Fibroblast of upper back skin (primary cell): ENCODE measurements at places on chromosomes 11 and 22.

- DNase-seq = no peak
These were observed 77.5 kb downstream of the EFCAB6 start for GRCh38 chr22:43734370-43735150.

GRCh38 chr22:45524966-45525365 is 22.3 kb downstream of the FBLN1 start:
- DNase-seq = no peak

DNA sequence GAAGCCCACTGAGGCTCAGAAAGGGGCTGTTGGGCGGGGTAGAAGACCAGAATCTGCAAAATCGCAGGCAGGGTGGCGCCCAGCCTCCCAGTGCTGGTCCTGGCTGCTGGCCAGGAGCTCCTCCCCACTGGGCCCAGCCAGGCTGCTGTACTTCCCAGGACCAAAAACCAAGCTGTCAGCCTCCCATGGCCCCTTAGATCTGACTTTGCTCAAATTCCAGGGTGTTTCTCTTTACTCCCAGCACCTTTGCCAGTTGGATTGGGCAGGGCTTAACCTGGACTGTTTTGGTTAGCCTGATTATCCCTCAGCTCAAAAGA is 44.2 kb upstream of the WEE1 start:
- DNase-seq = no peak

- DNase-seq = no peak
These were observed 64.2 kb downstream of the HIPK3 start for GRCh38 chr11:33321422-33321821.

- peak; percentile 60 for DNase-seq
These were observed 437.8 kb upstream of the CCDC90B start for GRCh38 chr11:83723999-83724398.

- peak; percentile 2 for DNase-seq
These were observed 513.4 kb downstream of the TBC1D22A start for GRCh38 chr22:47275605-47276449.

DNA sequence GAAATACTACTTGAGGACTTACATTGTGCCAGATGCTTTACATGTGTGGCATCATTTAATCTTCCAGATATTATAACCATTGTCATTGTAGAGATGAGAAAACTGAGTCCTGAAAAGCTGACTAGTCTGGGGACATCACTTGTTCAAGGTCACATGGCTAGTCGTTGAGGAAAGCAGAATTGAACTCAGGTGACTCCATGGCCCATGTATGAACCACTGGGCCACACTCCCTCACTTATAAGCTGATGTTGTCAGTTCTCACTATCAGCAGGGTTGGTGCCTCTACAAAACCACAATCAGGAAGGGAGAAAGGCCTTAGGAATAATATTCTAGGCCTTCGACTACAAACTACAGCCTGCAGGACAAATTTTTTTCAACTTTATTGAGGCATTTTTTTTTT is 26.1 kb upstream of the ADA2 start:
- DNase-seq = no peak

GRCh38 chr11:78100261-78100660 is 20.6 kb upstream of the NDUFC2 start:
- no peak for DNase-seq

- DNase-seq = no peak
These were observed 22.3 kb downstream of the TNKS1BP1 start for GRCh38 chr11:57302489-57302888.

DNA sequence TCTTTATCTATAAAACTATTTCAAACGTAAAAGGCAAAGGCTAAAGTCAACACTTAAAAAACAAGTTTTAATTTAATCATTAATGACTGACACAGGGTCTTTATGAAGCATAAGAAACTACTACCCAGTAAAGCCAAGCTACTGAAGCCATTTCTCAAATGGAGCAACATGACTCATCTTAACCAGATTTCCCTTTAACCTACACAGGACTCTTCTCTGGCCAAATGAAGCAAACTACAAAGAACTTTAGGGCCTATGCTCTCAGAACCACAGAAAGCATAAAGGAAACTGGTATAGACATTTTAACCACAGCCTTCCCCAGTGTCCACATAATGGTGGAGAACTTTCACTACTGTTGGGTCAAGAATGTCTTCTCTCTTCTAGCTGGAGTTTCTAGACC is 34.7 kb downstream of the ALG9 start:
- no peak for DNase-seq

DNA sequence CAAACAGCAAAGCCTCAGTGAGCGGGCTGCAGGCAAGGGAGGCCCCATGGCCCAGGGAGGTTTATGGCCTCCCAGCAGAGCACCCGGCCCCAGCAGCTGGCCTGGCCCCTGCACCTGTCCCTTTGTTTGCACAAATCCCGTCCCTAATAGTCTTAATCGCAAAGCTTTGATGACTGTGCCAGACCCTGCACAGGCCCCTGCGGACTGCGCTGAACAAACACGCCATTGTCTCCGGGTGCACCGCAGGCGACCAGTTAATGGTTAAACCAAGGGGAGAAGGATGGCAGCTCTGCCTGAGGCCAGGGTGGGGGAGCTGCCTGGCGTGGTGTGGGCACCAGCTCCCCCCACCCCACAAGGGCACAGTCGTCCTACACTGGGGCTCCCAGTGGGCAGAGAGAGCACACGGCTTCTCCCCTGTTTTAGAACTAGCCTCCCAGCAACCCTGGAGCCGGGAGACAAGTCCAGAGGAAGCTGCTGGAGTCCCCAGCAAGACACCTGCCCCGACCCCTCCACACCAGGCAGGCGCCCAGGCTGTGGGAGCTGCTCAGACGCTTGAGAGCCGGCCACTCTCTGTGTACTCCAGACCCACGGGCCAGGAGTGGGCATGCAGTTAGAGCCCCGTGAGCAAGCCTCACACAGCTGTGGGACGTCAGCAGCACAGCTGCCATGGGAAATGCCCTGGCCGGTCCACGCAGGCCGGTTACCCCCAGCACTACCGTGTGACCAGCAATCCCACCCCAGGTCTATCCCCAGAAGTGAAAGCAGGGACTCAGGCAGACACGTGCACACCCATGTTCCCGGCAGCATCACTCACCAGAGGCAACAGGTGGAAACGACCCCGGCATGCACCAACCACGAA is 39.7 kb upstream of the TH start:
- no peak for DNase-seq

DNA sequence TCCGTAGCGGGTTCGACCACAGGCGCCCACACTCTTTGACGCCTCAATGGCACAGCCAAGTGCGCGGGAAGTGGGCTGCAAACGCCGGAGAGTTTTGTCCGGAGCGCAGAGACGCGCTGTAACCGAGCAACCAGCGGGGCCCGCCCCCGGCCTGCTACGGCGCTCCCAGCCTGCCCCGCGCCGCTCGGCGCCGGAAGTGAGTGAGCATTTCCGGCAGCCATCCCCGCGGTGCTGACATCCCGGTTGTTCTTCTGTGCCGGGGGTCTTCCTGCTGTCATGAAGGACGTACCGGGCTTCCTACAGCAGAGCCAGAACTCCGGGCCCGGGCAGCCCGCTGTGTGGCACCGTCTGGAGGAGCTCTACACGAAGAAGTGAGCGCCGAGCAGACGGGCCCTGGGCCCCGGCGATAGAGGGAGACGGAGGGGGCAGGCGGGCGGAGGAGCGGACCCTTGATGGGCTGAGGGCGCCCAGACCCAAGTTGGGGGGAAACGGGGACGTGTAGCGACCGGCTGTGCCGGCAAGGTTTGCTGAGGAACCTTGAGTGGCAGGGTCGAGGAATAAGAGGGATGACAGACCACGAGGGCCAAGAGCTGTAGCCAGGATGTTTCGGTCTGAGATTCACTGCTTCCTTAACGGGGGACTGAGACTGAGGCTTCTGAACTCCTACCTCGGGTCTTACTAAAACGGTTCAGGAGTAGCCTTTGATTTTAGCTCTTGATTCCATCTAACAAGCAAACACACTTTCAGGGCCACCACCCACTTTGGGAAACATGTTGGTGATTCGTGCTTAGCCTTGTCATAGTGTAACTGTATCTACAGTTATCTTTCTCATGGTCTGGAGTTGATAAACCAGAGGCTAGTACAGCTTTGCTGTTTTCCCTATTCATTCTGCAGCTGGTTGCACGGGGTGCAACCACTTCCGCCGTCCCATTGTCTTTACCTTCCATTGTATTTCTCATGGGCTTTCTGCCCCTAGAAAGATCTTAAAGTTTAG is at the start of gene PSMD13:
TSS of gene PSMD13 (plus strand) at position 203 of the 994 bp plus-strand sequence. CDS start at position 277, 74 bp downstream.
- DNase-seq = peak; percentile 73

GRCh38 chr11:33843018-33843417 is 48.9 kb downstream of the LMO2 start:
- DNase-seq = no peak

DNA sequence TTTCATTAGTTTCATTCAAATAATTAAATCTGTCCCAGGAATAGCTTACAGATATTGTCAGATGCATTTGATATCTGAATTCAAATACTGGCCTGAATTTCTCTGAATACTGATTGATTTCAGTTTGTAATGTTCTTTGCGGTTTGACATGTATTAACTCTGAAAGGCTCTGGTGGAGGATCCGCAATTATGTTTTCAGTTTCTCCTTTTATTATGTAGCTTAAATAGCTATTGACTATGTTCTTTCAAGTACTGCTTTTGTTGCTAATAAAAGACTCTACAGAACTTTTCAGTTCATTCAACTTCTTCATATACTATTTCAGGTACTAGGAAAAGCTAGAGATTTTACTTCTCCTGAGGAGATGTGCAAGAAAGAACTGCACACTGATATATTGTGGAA is 2085.4 kb upstream of the RAG2 start:
- DNase-seq = no peak

- no peak for DNase-seq
These were observed 39.4 kb upstream of the CEP295 start for GRCh38 chr11:93622043-93622442.

DNA sequence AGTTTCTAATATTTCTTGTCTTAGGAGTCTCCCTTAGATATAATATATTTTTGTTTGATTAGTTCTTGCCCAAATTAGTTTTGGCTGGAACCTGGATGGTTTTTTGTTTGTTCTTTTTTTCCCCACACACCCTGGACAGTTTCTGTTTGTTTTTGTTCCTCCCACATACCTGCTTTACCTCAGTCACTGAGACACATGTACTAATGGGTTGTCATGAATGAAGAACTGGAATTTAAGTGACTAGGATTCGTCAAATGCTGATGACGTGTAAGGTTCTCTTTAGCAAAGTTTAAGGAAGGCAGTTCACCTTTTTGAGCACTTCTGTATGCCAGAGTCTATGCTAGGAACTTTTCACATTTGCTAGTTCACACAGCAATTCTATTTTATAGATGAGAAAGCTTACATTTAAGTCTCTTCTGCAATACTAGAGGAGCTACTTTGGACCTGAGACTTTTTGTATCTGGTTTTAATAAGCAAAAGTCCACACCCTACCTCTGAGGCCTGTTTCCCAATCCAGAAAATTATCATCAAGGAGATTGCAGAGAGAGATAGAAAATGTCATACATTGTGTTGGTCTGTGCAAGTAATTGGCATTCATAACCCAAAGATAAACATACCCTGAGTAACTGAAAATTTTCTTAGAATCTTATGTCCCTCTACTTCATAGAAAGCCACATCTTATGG is 86.7 kb upstream of the RAB1B start:
- no peak for DNase-seq

DNA sequence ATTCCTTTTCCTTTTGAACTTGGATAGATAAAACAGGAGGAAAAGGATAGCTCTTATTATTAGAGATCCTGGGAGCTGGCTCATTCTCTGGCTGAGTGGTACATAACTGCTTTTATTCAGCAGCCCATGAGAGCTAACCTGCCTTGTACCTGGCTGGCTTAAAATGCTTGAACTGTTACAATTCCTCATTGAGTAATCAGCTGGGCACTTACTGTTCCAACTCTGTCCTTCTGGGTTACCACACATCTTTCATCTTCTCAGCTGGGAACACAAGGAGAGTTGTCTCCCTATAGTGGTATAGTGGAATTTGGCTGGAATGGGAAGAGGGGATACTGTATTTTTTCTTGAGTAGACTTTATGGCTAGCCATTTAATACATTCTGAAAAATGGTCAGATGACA is 39.8 kb upstream of the SPTBN2 start:
- DNase-seq = peak; percentile 22

GRCh38 chr11:6554828-6555706 is 48.3 kb downstream of the RRP8 start:
- DNase-seq = no peak

- no peak for DNase-seq
These were observed 9.8 kb upstream of the ANO1 start for GRCh38 chr11:70068345-70068744.

GRCh38 chr11:1762537-1763302 is 1.0 kb downstream of the CTSD start:
- DNase-seq = no peak

- no peak for DNase-seq
These were observed 11.0 kb downstream of the SULT4A1 start for GRCh38 chr22:43851058-43851978.

GRCh38 chr11:75422248-75423231 is 10.5 kb downstream of the KLHL35 start:
- no peak for DNase-seq

DNA sequence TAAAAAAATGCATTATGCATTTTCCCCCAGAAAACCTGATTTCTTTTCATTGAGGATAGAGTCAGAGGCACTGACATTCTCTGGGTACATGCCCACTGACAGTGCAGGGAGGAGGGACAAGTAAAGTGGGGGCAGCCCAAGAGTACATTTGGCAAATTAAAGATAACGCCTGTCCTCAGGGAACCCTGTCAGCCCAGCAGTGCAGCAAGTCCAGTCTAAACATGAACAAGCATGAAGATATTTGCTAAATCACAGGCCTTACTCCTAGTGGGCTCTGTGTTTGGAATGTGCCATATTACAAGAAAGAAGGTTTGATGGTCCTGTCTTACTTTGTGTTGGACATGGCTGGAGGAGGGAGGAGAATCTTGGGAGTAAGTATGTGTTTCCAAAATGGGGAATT is 37.9 kb downstream of the AMOTL1 start:
- DNase-seq = peak; percentile 57

DNA sequence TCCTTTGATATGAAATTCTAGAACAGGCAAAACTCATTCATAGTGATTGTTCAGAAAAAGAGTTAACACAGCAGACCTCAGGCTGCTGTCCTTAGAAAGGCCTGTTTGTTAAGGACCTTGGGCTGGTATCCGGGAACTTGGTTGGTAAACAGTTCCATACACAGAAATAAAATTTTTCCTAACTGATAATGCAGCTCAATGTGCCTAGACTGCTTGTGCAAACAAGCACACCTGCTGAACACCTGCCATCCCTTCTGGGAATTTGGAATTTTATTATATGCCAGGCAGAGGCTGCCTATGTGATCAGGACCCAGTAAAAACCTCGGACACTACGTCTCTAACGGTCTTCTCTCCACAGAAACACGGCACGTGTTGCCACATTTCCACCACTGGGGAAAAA is 11.5 kb downstream of the THAP12 start:
- no peak for DNase-seq

DNA sequence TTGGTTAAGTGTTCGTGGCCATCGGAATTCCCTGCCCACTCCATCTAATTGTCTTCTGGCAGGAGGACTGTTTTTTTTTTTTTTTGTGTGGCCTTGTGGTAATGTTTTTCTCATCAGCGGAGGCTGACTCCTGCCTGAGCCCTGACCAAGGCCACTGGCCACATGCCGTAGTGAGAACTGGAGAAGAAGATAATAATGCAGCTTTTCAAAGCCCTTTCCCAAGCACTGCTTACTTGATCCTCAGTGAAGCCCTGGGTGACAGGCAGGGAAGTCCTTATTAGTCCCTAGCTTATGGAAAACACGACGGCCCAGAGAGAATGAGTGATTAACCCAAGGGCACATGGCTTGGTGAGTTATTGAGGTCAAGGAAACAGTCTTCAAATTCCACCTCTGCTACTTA is 71.2 kb downstream of the ADM start:
- DNase-seq = peak; percentile 46

GRCh38 chr11:12701811-12702592 is 27.8 kb downstream of the TEAD1 start:
- no peak for DNase-seq

GRCh38 chr22:28139961-28140360 is 220.9 kb upstream of the PITPNB start:
- DNase-seq = peak; percentile 94
